Suppressor macrophage (primary cell): ENCODE measurements at places on chromosomes 16 and 17.
A peak's percentile ranks its signal among the peaks of the same experiment; 100 is the strongest.

DNA sequence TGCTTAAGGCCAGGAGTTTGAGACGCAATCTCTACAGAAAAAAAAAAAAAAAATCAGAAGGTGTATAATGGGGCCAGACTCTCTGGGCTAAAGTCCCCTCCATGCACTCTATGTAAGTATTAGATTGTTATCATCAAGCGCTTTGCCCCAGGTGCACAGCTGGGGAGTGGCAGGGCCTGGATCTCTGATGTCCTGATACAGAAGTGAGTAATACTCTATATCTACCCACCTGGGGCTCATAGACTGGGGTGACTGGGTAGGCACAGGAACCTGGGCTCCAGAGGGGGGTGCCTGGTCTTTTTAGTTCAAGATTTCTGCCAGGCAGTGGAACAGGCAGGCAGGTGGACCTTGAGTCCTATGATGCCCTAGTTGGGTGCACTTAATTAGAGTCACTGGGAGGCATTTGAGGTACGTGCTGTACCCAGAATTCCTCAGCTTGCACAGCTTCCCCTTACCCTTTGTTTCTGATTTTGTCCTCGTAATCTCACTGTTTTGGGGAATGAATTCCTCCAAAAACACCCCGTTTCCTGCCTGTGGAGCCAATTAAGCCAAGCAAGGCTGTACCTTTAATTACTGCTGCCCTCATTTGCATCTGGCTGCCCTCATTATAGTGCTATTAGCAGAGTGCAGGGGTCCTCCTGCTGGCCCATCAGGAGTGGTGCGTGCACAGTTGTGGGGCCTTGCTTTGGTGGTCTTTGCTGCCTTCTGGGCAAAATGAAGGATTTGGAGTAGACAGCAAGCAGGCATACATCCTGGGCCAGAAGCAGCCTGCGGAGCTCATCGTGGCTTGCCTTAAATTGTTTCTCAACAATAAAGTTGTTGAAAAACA lies 239.0 kb downstream of the SNX29 start:
- DNase-seq, result no peak

DNA sequence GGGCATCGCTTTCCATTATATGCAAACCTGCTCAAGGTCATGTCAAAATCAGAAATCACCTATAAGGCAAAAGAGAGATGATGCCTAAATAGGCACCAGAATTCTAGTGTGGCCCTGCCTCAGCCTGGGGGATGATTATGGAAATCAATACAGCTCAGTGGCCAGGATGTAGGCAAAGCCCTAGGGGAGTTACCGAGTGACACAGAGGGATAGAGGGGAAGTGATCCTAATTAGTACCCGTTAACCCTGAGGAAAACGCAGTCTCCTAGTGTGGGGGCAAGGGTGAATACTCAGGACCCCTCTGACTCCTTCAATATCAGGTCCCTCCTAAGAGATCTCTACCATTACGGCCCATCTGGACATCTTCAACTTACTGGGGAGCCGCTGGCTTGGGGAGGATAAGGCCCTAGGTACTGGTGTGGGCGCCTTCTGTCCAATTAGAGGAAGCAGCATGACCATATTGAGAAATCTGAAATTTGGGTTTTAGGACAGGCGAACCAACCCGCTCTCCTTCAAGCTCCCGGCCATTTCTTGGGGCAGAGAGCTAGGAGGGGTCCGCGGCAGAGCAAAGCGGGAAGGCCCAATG lies 725 bp downstream of the NT5C3B start:
- peak; percentile 52 for DNase-seq

DNA sequence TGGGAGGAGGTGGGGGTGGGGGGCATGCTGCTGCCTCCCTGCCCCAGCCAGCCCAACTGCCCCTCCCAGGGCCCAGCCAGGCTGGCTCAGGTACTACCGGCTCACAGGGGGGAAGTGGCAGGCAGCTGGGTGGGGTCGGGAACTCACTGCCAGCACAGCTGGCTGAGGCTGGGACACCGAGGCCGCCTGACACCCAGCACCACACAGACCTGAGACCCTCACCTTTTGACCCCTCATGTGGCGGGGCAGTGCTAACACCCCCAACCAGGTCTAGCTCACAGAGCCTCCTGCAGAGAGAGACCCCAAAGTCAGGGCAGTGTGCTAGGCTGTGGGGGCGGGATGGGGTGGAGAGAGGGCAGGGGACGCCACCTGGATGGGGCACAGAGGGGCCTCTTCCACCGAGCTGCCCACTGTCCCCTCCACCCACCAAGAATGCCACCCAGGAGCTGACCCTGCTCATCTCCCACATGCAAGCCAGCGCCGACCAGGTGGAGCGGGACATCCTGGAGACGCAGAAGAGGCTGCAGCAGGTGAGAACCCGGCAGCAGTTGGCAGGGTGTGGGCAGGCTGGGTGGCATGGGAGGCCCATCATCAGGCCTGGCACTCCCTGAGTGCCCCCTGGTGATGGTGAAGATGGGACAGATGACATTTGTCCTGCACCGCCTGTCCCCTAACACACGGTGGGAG lies 3.0 kb downstream of the EVPLL start:
- DNase-seq, result no peak

GRCh38 chr17:62974788-62975187 lies 8.8 kb downstream of the TANC2 start:
- no peak for DNase-seq

DNA sequence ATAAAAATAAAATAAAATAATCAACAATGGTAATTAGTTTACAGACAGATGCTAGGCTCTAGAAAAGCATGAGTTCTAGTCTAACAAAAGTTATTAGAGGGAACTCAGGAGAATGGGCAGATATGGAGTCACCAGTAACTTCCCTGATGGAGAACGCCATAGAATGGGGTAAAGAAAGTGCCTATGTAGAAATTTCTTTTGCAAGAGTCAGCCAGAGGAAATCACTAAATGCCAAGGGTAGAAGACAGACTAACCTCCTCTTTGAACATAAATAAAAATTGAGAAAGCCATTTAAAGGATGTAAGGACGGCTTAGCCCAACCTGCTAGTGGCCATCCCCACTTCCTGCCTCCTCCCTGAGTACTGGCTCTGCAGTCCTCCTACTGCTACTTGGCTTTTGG lies 141.6 kb downstream of the VPS53 start:
- peak; percentile 27 for DNase-seq

DNA sequence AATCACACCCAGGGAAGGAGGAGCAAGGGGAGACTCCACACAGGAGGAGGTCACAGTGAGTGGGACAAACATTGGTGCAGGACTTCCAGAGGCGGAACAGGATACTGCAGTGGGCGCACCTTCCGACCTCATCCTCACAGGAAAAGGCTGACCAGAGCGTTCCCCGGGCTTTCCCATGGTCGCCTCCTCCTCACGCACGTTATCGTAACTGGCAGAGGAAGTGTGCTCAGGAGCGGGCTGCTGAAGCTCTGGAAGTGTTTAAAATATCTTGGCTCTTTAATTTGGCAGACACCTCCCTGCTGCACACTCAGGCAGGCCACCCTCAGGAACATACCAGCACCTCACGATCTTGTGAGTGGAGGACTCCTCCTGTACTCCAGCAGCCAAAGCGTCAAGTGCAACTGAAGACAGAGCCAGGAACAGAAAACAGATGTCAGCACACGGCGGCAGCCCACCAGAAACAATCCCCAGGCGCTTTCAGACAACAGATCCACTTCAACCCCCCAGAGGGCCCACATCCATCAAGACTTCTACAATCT lies 17.5 kb downstream of the FANCA start:
- DNase-seq, result no peak

DNA sequence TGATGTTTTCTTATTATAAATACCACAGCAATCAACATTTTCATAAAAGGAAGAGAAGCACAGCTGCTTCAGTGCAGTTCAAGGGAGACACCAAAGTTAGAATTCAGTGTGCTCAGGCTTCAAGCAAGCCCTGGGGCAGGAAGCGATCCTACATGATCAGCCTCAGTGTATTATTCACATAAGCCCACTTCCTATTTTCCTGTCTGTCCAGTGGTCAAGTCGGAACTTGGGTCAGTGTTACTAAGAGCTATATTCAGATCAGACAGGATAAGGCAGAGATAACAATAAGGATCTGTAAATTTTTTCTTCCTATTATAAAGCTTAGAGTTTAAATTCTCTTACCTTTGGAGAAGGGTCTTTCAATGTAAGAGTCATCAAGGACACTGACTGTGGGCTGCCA lies 12.9 kb downstream of the HEATR6 start:
- no peak for DNase-seq

DNA sequence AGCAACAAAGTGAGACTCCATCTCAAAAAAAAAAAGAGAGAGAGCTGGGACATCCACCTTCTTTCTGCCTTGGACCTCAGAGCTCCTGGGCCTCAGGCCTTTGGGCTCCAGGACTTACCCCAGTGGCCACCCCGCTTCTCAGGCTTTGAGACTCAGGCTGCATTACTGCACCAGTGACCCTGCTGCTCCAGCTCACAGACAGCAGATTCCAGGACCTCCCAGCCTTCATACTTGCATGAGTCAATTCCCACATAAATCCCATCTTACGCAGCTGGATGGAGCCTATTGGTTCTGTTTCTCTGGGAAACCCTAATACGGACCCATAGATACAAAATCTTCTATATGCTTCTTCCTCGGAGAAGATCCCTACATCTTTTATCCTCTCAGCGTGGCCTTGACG lies 2.1 kb upstream of the CEP295NL start:
- no peak for DNase-seq

DNA sequence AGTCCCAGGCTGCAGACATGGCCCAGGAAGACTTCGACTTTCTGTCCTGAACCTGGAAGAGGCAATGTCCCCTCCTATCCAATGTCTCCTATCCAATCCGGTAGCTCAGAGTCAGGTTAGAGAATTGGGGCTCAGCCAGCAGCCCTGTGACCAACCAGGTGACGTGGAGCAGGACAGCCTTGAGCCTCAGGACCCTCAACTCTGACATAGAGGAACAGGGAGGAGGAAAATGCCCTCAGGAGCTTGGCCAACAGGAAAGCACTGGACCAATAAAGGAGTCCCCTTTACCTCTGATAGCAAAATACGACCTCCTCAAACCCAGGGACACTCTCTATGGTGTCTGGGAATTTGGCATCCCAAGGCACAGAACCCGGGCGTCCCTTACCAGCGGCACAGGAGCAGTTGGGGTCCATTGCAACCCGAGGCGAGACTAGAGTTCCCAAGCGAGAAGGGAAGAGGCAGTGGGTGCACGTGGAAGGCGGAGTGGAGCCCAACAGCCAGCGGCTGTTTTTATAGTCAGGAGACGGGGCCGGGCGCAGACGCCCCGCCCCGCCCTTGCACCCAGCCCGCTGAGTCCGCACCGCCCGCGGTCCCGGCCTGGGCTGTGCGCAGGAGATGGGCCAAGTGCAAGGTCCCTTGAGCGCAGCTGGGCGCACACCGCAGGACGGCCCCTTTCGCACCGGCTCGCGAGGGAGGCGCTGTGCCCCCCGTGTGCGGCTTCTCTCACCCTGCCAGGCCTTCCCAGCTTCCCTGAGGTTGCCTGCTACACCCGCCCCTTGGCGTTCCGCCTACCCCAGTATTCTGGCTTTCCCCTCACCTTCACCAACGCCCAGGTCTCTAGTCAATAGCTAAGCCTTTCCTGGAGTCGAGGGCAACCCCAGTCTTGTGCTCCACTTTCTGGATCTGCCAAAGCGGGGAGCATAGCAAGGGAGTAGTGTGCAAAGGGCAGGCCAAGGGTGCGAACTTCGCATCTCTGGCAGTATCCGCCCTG lies at the start of gene MT1G:
MT1G (minus strand) TSS at position 485 of the 991 bp plus-strand sequence; CDS start at position 413, 72 bp downstream.
- DNase-seq, result peak; percentile 84

- DNase-seq, result no peak
Observed at GRCh38 chr17:42559075-42559474, 2.9 kb upstream of the COASY start.

DNA sequence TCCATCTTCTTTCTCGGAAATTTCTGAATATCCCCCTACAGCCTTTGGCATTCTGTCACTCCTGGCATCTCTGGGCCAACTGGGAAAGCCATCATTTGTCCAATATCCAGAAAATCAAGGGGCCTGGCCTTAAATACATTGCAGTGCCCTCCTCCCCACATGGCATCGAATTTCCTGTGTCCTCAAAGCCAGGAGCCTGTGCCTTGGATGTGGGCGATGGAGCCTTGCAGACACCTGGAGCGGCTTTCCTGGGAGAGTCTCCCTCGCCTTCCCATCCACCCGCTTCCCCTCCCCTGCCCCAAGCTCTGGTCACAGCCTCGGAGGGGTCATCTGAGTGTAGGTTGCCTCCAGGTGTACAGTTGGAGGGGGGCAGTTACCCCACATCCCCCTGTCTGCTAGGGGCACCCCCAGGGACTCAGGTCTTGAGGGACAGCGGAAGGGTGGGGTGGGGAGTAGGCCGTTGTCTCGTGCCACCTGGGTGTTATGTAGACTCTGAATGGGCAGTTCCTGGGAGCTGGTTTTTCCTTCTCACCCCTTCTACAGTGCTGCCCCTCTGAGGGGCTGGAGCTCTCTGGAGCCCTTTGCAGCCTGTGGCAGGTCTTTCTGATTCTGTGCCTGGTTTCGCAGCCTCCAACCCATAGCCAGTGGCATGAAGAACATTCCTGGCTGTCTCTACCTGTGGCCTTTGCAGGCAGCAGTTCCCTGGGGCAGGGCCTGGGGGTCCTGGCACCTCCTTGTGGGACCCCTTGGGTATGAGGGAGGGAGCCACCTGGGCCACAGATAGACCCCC lies 239.8 kb downstream of the SEC14L1 start:
- no peak for DNase-seq

DNA sequence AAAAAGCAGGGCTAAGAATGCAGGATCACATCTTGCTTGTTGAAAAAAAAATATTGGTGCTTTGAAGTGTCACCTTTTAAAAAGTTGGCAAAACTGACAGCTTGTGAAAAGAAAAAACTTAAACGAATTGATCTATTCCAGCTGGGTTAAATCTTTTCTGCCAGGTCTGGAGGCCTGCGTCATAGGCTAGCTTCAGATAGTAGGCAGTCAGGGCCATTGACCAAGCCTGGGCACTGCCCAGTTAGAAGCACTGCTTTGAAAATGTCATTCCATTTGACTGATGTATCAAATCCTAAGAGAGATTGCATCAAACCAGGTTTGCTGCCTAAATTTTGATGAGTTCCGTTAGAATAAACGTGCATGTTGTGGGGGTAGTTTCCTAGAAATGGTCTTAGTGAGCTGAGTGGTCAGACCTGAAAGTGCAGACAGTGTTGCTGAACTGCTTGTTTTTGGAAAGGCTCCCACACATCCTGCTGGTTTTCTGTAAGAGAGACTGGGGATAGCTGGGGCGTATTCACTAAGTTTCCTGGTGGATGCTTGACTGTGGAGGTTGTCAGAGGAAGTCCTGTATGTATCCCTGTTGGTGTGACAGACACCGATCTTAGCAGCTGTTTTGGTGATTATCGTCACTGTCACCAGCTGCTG lies 38.8 kb downstream of the NUP88 start:
- DNase-seq, result no peak

DNA sequence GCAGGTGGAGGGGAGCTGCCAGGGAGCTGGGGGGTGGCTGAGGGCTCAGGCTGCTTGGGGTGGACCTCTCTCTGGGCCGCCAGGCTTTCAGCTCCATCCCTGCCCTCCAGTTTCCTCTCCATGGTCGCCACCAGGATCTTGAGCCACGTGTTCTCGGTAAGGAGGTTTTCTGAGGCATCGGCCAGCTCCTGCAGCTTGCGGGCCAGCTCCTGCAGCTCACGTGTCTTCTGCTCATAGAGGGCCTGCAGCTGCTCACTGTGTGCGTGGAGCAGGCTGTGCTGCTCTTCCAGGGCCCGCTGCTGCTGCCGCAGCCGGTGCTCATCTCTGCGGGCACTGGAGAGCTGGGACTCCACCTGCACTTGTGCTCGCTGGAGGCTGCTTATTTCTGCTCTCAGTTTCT lies 11.0 kb downstream of the SNN start:
- DNase-seq, result no peak
